ENCODE measurements at places on chromosomes 13 and 19. TPM values are rescaled to one million over a fixed set of nuclear protein-coding genes. Genes with fewer than 3 reads are reported as not detected.

GRCh38 chr19:46411925-46412649 is 1.3 kb downstream of the CCDC8 start:
- no peak overlapping the region for H3K27ac ChIP-seq
- no peak for DNase-seq
- H3K4me1 ChIP-seq, result peaks cover 42% of the 10 kb centered on the region
- no peaks in the 10 kb centered on the region for H3K36me3 ChIP-seq

Gene CLN5
- polyA plus RNA-seq, result 6.5 TPM

Gene GPC5
- 0.78 TPM for polyA plus RNA-seq

DNA sequence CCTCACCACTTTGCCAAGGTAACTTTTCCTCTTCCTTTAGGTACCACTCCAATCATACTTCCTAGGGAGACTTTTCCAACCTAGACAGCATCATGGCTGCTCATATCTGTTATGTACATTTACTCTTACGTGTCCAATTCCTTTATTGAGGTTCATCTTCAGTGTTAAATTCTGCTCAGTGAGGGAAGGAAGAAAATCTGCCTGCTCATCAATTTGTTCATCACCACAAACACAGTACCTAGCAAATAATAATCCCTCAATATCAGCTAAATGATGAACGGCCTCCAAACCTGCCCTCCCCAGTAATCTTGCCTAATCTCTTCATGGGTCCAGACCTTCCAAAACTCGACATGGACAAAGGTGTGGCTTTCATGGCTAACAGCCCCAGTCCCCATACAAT is 380.8 kb downstream of the KCTD12 start:
- no peak overlapping the region for H3K4me3 ChIP-seq
- no peaks in the 10 kb centered on the region for H3K27me3 ChIP-seq
- H3K27ac ChIP-seq, result no peak overlapping the region
- peaks cover 10% of the 10 kb centered on the region for H3K4me1 ChIP-seq
- DNase-seq, result no peak

Gene CACNA1A
- 6.8 TPM for polyA plus RNA-seq

DNA sequence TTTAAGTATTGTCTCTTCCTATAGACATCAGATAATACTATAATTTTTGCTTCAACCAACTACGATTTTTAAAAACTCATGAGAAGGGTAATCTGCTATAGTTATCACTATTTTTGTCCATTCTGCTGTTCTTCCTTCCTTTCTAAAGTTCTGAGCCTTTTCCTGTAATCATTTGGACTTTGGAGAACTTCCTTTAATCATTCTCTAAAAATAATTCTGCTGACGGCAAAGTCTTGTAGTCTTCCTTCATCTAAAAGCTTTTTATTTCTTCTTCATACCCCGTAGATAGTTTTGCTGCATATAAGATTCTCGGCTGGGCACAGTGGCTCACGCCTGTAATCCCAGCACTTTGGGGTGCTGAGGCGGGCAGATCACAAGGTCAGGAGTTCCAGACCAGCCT is 5.1 kb upstream of the FCGBP start:
- H3K27me3 ChIP-seq, result no peaks in the 10 kb centered on the region
- DNase-seq, result no peak
- H3K4me1 ChIP-seq, result no peaks in the 10 kb centered on the region
- H3K27ac ChIP-seq, result no peak overlapping the region
- no peak overlapping the region for H3K4me3 ChIP-seq
- no peaks in the 10 kb centered on the region for H3K36me3 ChIP-seq

Gene TNPO2
- 37.1 TPM for polyA plus RNA-seq

All from GM23338 (cell line).